Posterior cingulate gyrus (tissue), 11 donors: ENCODE measurements at places on chromosomes 3 and 15.

DNA sequence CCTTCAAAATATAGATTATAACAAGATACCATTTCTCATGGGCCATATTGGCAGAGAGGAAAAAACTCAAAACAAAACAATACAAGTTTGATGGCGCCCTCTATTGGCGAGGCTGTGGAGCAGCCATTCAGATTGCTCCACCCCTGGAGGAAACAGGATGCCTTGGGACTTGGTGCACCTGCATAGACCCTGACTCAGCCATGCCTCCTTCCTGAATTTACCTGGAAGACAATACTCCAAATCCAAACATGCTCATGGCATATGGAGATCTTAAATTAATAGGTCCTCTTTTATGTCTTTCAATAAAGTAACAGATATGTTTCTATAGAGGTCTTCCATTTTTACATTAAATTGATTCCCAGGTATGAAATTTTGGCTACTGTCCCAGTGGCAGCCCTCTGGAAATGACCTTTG lies 90.0 kb downstream of the APBA2 start:
- DNase-seq = no peak

- DNase-seq = no peak
Measured at GRCh38 chr3:10116928-10117327, 1.5 kb downstream of the BRK1 start.

DNA sequence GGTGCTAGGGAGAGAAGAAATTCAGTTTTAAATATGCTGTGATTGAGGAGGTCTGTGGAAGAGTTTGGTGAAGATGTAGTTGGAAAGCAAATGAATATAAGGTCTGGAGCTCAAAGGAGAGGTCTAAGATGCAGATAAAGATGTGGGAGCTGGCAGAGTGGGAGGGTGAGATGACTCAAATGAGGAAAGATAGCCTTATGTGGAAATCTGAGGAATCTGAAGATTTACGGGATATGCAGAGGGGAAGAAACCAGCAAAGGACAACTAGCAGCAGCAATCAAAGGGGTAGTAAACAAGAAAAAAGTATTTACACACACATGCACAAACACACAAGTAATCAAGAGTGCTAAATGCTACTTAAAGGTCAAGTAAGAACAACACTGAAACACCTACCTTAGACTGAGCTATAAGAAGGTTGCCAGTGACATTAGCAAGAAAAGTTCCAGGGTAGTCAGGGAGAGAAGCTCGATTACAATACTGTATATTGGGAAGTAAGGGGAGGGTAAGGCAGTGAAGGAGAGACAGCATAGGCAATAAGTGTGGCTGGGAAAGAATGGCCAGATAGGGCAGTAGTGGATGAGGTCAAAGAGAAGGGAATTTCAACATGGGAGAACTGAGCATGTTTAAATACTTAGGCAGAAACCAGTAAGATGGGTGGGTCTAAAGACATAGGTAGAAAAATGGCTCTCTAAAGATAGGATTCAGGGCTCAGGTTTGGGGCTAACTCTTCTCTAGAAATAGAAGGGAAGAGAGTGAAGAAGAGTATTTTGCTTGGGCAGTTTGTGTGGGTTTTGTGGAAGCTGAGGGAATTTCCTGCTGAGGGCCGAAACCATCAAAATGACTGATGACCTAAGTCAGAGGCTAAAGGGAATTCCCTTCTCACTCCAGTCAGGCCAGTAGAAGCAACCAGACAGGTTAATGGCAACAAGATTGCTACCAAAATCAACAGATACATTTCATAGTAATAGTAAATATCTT lies 8.9 kb downstream of the CMTM6 start:
- no peak for DNase-seq

- no peak for DNase-seq
Measured at GRCh38 chr3:188336178-188336577, 182.2 kb downstream of the LPP start.

DNA sequence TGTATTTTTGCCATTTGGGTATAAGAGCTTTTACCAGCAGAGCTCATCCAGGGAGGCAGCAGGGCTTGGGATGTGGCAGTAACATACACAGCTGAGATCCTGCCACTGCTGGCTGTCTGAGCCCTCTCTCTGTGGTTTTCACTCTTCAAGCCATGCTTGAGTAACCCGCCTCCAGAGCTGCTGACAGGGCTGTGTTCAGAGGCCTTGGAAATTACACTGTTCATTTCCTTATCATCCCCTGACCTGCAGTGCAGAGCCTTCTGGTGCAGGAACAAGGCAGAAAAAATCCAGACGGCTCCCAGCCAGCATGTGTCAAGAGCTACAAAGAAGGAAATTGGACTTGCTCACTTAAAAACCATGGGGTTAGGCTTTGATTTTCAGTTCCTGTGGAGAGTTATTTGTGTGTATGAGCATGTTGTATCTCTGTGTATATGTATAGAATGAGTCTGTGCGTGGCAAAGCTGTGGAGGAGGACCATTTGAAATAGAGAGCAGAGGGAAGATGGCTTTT lies 47.0 kb downstream of the ZNF609 start:
- peak; percentile 32 for DNase-seq

DNA sequence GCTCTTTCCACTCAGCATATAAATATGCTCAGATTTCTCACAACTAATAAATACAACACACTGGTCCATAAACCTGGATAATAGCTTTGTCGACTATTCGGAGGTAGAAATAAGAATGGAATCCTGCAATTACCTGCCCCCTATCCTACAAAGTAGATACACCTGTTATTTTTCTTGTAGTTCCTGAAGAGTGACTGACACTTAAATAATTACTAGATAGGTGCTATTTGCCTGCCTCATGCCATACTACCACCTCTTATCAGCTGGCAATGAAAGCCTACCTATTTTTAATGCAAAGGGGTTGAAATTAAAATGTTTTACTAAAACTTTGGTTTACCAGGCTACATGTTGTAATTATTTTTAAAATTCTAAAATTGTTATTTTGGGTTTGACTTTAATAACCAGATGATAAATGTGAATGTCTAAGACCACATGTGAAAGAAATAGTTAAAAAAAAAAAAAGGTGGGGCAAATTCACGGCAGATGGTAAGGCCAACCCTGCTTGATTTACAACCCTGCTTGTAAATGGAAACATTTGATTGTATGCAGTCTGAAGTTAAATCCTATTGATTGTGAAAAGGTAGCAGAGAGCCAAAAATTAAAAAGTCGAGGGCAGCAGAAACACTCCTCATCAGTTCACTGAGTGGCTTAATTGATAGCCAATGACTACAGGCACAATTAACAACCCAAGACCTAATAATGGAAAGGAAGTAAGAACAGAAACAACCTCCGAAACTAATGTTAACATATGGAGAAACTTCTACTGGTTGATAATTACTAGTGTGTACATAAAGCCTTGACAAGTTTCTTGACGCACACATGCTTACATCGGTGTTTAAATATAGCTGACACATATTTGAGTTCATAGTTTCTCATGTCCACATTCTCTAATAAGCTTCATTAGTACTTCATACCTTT lies 8.9 kb downstream of the PEAK1 start:
- no peak for DNase-seq

- peak; percentile 26 for DNase-seq
Measured at GRCh38 chr15:45634432-45635190, at the start of gene SQOR. SQOR (plus strand) TSS chr15:45635029; CDS start chr15:45658924, 23,895 bp downstream.

DNA sequence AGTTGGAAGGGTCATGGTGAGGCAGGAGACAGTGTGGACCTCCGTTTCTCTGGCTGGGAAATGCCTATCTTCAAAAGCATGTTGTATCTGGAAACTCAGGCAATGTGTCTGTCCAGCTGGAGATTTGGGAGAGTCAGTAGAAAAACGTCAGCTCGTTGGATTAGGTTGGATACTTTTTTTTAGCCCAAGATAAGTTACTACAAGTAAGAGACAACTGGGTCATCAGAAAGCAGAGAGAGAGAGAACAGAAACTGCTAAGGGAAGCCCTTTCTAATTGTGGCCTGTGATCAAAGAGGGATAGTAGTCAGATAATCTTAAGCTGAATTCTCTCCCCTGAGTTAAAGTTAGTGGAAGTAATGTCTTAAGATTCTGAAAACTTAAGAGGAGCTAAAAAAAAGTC lies 78.9 kb upstream of the ZNF280D start:
- no peak for DNase-seq

DNA sequence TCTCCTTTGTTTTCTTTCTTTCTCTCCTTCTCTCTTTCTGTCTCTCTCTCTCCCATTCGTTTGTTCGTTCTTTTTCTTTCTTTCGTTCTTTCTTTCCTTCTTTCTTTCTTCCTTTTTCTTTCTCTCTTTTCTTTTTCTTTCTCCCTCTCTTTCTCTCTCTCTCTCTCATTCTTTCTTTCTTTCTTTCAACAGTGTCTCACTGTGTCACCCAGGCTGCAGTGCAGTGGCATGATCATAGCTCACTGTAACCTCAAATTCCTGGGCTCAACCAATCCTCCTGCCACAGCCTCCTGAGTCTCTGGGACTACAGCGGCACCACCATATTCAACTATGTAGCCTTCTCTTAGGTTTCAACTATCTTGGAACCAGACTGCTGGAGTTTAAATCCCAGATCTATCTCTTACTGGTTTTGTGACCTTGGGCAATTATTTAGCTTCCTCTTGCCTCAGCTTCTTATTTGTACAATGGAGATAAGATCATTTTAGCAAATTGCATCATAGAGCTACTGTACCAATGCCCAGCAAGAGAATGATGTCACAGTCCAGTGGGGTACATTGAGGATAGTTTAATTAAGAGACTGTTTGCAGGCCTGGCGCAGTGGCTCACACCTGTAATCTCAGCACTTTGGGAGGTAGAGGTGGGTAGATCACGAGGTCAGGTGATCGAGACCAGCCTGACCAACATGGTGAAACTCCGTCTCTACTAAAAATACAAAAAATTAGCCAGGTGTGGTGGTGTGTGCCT lies 27.3 kb upstream of the PARL start:
- DNase-seq = no peak

DNA sequence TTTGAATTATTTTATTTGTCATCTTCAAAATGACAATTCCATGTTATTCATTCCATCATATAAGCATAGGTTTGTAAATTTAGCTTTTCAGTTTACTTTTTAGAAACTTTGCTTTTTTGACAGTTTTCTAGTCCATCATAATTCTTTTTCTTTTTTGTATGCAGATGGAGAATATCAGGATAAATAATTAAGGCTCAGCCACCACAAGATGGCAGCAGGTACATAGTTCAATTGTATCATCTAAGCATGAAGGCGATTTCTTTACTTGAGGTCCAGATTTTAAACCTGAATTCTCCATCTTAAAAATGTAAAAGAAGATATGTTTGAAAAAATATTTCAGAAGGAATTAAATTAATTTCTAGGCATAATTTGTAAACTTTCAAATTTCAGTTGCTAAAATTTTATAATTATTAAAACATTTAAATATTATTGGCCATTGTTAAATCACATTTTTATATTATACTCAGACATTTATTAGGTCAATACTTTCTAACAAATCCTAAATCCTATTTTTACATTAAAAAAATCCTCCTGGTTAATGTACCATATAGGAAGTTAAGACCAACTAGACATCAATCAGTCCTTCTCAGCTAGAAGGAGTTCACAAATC lies 15.1 kb downstream of the PLSCR5 start:
- no peak for DNase-seq

DNA sequence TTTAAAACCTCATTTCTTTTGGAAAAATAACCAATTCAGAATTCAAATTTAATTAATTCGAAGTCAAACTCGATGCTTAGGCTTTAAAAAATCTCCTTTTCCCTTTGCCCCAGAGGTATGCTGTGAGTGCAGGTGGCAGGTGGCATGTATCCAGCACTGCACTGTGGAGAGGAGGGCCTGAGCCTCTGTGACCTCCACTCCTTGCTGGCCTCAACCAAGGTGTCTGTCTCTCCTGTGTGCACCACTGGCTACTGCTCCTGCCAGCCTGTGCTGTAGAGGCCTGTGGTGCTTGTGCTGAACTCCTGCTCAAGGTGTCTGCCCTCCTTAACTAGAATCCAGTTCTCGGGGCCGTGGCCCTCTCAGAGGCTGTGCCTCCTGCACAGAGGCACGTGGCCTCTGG lies 56.2 kb upstream of the NEDD4 start:
- no peak for DNase-seq

- DNase-seq = no peak
Measured at GRCh38 chr15:39202641-39203040, 378.2 kb upstream of the THBS1 start.

GRCh38 chr3:115659253-115660220 lies 36.2 kb downstream of the GAP43 start:
- DNase-seq = no peak

- no peak for DNase-seq
Measured at GRCh38 chr3:127978636-127979035, 63.6 kb downstream of the KBTBD12 start.

GRCh38 chr15:101441696-101442095 lies 47.8 kb downstream of the PCSK6 start:
- DNase-seq = no peak

- no peak for DNase-seq
Measured at GRCh38 chr3:162171970-162172369, 675.4 kb downstream of the OTOL1 start.

DNA sequence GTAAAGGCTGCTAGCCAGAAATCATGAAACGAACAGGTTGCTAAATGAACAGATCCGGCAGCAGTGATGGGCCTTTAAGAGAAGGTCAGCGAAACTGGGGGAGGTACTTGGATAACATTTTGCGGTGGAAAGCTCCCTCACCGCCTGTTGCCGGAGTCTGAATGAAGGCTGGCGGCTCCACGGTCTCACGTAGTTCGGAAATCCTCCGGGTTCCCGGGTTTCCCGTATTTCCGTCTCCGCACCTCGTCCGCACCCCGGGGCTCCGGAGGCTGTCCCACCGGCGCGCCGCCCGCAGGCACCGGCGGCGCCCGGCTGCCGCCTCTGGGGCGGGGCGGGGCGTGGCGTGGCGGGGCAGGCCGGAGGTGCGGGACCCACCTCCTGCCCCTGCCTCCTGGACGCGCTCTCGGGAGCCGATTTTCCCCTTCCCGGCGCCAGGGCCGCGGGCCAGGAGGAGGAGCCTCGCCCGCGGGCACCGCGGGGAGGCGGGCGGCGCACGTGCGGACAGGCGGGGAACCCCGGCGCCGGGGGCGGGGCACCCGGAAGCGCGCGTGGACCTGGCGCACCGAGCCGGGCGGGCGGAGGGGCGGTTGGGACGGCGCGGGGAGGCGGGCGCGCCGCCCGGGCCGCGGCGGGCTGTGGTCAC lies at the start of gene ZDHHC23:
Gene ZDHHC23, plus strand, starts transcription at position 642 of the 643 bp plus-strand sequence. CDS start 790 bp downstream, outside the sequence.
- peak; percentile 31 for DNase-seq

DNA sequence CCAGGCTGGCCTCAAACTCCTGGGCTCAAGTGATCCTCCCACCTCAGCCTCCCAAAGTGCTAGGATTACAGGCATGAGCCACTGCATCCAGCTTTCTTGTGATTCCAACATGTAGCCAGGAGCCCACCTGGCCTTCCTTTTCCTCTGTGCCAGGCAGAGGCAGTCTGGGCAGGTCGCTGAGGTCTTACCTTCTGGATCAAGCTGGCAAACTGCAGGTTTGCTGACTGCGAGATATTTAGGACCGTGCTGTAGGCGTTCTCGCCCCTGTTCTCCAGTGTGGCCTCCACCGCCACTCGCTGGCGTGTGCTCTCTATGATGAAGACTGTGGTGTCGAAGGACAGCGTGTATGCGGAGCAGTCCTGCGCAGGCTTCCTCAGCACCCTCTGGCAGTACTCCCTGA lies 42.5 kb downstream of the FEM1B start:
- DNase-seq = no peak

GRCh38 chr3:31541089-31541488 lies 8.4 kb downstream of the STT3B start:
- DNase-seq = no peak

- DNase-seq = no peak
Measured at GRCh38 chr3:106530367-106530766, 661.6 kb upstream of the CBLB start.

- DNase-seq = no peak
Measured at GRCh38 chr15:47523681-47524475, 193.4 kb upstream of the SEMA6D start.

- DNase-seq = no peak
Measured at GRCh38 chr15:63232405-63232804, 43.0 kb downstream of the RAB8B start.
